ENCODE measurements at places on chromosomes 2 and 18. TPM values are rescaled to one million over a fixed set of nuclear protein-coding genes. Genes with fewer than 3 reads are reported as not detected.
A peak's percentile ranks its signal among the peaks of the same experiment; 100 is the strongest.

DNA sequence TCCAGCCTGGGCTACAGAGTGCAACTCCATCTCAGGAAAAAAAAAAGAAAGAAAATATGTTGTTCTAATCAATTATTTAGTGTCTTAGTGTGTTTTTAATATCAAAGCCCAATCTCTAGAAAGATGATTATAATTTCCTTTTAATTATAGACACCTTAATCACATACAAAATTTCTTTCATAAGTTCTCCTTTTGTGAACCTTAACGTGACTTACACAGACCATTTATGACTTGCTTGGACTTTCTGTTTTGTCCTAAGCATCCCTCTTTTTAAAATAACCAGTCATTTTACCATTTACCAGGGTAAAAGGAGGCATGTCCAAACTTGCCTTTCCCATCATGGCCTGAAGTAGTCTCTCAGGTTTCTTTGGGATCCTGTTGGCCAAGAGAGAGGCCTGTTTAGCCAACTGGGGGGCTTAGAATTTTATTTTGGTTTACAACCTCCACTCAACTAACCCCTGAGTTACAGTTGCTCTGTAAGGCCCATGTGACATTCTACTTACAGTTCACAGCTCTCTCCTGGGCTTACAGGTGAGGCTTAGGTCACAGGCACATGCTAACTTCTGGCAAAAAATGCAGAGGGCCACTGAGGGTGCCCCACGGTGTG is 23.9 kb upstream of the GPR155 start:
- no peak for DNase-seq

DNA sequence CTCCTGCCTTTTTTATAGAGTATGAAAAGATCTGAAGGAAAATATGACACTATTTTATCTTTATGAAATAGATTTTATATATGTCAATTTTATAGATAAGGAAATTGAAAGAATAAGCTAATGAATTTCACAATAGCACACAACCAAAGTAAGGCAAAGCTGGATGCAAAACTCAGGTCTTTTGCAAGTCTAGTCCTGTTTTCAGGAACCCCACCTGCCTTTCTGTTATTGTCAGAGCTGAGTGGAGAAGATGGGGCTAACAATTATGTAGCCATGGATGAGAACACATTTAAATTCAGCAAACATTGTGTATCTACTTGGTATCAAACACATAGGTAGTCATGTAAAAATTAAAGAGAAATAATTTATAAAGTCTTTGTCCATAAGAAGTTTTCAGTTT is 161.5 kb upstream of the ZEB2 start:
- DNase-seq: no peak

- peak; percentile 34 for DNase-seq
Observed at GRCh38 chr2:1816414-1816911, 72.1 kb upstream of the PXDN start.

DNA sequence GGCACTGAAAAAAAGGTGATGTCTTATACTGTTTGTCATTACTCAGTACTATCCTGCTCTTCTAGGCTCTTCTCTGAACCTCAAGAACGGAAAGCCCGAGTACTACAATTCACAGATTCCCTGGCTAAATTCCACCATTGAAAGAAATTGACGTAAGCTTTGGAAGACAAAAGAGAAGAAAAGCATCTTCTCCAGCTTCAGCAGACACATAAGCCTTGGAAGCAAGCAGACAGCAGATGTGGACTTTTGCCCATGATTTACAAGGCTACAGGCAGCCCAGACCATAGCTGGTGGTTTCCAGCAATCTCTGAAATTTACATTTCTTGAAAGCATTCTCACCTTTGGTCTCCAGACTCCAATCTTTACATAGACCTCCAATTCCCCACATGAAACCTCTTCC is 289.0 kb downstream of the C1D start:
- no peak for DNase-seq

DNA sequence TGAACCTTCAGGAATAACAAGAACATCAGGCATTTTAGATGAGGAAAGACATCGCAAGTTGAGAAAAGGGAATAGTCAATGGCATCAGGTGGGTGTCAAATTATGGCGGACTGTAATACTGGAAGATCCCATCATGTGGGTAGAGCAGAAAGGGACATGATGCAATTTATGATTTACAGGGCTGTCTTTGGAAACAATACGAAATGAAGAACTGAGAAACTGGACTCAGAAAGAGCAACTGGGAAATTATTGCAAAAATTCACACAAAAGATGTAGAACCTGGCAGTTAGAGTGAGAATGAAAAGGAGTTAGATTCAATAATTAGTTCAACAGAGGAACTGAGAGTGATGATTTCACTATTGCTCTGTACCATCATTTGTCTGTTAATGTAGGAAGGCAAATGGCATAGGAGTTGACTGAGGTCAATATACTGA is 1635.0 kb upstream of the ACVR2A start:
- DNase-seq: no peak

- DNase-seq: no peak
Observed at GRCh38 chr2:174334781-174335251, at the start of gene SP9. SP9 (plus strand) TSS chr2:174334954; CDS start chr2:174335093, 139 bp downstream.

DNA sequence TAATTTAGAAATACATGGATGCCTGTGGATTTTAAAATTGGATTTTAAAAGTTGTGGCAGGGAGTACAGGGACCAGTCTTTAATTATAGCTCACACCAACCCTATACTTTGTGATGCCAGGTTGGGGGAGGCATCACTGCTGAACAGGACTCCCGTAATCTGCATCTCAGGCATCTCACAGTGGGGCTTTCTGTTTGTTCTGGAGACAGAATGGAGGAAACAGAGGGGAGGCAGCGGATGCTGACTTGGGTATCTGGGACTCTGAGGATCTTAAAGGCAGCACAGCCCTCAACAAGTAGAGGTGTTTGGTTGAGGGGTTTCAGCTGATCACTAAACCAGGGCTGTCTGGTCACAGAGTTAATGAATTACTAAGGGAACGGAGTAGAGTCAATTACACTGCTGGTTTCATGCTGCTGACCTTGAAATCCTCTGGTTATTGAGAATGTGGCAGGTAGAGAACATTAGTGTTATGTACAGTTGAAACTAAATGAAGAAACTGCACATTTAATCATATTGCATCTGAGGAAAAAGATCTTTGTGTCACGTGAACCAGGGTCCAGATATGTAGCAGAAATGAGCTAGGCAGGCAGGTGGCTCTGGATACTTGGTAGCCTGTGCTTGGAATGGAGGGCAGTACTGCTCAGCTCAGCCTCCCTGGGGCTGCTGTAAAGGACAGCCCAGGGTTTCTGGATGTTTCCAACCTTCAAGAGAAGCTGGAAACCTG is 40.3 kb downstream of the FHOD3 start:
- DNase-seq: no peak

- DNase-seq: no peak
Observed at GRCh38 chr2:12119841-12120240, 373.4 kb downstream of the LPIN1 start.

DNA sequence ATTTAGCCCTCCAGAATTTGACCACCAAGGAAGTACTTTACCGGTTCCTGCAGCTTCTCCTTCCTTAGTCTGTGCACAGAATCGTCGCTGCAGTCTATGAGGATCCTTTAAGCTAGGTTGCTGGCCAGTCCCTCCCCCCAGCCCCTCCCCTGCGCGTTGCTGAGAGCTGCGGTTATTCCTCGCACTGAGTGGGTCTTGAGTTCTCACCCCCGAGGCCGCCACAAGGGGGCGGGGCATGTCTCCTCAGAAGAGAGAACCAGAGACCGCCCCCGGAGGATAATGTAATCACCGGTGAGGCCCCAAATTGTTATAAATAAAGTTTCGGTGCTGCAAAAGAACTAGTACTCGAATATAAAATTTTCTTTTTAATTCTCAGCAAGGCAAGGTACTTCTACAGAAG is 1184.9 kb upstream of the CDH2 start:
- DNase-seq: no peak

Gene DNER
- 2.3 TPM for total RNA-seq

Data from left ventricle myocardium inferior (tissue), 1 donor.